ENCODE measurements at places on chromosomes 2 and 18.

- DNase-seq = no peak
Observed at GRCh38 chr2:161119483-161119882, 40.7 kb upstream of the TANK start.

DNA sequence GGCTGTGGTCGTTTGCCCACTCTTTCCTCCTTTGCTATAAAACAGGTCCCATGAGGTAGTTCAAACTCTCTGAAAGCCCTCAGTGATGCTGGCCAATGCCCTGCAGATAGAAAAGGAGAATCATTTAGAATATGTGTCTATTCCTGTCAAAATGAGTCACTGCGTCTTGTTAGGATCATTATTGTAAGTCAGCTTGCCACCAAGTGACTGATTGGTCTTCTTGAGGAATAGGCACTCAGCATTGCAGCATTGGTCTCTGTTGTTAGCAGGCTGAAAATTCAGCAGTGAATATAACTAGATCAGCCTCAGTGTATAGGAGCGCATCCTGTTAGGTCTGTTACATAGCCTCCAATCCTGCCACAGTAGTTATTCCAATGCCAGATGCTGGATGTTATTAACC lies 28.9 kb downstream of the PRKRA start:
- DNase-seq = no peak

- DNase-seq = peak; percentile 59
Observed at GRCh38 chr2:45173513-45173912, 164.3 kb upstream of the SIX2 start.

- no peak for DNase-seq
Observed at GRCh38 chr18:13562494-13563029, 163.8 kb downstream of the FAM210A start.

- no peak for DNase-seq
Observed at GRCh38 chr2:108919571-108920373, 69.2 kb downstream of the EDAR start.

GRCh38 chr2:529424-529823 lies 147.8 kb downstream of the TMEM18 start:
- DNase-seq = peak; percentile 74

DNA sequence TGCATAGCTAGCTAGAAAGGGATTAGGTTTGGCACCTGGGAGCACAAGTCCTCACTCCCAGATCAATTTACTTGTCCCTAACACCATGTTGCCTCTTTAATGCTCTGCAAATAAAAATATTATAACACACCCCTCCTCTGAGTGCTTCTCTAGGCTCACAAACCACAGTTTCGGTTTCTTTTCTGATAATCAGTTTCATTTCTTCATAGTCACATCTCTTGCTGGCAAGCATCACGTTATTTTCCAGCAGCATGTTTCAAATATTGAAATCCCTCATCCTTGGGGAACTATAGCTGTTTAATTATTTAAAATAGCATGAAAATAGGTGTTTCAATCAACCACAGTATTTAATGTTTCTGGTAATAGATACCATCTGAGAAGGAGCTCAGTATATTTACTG lies 13.9 kb upstream of the SMCHD1 start:
- no peak for DNase-seq

DNA sequence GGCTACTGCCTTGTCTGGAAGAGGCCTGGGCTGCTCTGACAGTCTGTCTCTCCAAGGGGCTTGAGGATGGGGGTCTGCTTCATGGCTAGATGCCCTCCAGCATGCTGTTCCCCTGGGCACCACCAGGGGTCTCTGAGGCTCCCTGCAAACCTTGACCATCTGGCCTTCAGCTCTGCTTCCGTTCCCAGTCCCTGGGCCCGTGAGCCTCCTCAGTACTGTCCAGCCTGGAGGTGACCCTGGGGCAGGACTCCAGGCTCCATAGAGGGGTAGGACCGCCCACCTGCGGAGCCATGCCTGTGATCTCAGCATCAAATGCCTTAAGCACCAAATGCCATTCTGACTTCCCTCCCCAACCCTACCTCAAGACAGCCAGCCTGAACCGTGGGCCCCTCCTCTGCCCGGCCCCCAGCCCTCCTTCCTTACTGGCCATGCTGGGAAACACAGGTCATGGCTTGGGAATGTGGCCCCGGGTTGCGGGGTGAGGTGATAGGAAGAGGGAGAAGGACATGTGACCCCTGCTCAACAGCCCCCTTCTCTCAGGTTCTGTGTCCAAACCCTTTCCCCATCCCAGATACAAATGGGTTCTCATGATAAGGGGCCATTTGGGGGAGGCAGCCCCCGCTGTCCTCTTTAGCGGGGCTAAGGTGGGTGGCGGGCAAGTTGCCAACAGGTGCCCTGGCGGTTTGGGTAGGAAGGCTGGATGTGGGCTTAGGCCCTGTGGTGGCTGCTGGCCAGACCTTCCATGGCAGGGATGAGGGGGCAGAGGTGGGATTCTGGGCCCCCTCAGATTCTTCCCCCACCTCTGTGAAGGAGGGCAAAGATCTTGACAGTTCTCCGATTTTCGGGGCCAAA lies 25.0 kb downstream of the SPEG start:
- no peak for DNase-seq

DNA sequence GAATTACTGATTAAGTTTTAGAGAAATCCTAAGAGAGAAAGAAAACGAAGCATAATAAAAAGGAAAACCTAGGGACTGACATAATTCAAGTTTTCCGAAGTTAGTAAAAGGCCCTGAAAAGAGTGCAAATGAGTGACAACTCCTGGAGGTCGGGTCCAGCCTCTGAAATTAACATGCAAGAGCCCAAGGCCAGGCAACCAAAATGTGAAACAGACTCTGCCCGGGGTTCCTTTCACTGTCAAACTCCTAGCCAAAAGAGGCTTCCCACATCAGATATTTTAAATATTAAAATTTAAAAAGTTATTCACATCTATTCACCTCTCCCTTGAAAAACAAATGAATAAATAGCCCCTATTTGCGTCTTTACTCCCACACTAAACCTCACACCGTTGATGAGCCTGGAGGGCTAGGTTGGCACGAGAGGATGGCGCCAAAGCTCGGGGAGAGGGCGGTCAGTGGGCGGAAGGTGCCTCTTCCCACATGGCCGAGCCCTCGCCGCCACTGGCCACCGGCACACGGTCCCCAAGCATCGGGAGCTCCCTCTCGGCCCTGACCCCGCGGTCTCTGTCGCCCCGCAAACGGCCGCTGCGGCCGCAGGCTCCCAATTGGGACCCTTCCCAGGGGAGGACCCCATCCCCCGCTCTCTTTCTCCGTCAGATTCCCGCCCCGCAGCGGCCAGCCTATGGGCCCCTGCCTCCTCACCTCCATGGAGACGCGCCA lies 630 bp downstream of the PPM1G start:
- DNase-seq = no peak

DNA sequence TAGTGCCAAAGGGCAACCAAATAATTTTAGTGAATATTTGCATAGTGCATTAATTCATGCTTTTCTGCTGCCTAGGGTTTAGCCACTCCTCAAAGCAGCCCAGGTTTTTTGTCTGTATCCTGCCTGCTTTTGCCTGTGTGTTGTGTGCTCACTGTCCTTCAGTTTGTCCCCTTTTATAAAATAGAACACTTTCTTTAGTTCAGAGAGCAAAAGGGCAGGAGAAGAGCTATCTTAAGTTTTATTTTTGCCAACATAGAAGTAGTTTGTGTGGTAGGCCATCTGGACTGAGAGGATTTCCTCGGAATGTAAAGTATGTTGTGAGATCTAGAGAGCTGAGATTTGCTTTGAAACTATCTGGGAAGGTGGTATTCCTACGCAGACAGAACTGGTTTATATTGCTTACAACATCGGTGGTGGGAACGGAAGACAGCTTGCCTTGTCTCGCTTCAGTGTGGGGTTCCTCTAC lies 64.9 kb downstream of the EML4 start:
- no peak for DNase-seq

- no peak for DNase-seq
Observed at GRCh38 chr2:225466891-225467604, 67.5 kb downstream of the NYAP2 start.

- DNase-seq = no peak
Observed at GRCh38 chr2:136766073-136766404, 694 bp downstream of the THSD7B start.

- DNase-seq = no peak
Observed at GRCh38 chr2:7084601-7085000, 167.4 kb downstream of the RNF144A start.

GRCh38 chr2:75459565-75460310 lies 101.0 kb downstream of the EVA1A start:
- DNase-seq = no peak

DNA sequence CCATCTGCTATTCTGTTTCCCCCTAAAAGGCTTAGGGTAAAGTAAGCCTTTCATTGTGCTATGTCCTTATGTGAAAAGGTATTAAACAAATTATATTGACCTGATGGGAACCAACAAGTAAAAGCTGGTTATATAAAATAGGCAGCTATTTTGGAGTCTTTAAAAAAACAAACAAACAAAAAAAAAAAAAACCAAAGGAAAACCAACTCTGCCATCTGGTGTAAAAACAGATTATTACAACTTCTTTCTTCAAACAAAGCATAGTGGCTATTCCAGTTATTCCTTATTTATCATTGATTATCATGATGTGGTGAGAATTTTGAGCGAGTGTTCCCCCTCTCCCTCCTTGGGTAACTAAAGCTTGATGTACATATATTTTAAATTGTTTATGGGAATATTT lies 122.3 kb upstream of the FHL2 start:
- DNase-seq = no peak

DNA sequence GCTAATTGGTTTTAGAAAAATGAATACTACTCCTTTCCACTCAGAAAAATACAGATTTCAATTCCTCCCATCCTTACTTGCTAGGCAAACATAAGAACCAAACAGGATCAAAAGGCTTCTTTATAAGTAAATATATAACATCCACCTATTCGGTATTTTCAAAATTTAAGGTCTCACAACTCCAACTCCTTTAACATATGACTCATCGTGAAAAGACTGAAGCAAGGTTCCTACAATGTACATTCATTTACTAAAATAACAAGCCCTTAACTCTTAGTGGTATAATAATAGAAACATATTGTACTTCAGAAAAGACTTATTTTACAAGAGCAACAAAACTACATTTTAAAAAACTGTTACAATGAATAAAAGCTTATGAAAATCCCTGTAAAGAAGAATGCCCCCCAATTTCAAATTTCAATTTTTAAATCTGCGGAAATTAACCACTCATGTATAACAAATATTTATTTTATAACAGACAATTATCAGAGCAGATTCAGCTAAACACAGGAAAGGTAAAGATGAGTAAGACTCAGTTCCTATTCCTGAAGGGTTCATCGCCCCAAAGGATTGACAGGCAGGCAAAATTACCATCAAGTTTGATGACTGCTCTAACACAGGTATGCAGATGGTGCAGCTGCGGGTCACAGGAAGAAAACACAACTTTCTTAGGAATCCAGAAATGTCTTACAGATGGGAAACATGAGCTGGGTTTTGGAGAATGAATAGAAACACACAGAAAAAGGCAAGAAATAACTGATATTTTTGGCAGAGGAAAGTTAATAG lies 96.4 kb downstream of the COBLL1 start:
- DNase-seq = no peak

- no peak for DNase-seq
Observed at GRCh38 chr2:51528156-51528555, 496.2 kb upstream of the NRXN1 start.

GRCh38 chr2:78301166-78301789 lies 724.2 kb upstream of the REG3G start:
- DNase-seq = no peak

DNA sequence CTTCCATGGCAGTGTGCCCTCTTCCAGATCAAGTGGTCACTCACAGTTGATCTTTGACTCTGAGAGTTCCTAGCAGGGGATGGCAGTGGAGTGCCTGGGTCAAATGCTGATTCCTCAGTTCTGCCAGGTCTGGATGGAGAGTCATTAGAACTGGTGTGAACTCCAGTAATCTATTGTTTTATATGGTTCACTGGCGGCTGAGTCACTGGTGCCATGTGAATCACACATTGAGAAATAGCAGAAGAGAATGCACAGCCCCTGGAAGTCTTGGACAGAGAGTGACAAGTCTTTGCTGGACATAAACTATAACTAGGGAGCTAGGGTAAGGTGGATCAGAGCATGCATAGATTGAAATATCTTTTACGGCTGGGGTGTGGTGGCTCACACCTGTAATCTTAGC lies 86.9 kb downstream of the EIF2AK3 start:
- no peak for DNase-seq

- DNase-seq = no peak
Observed at GRCh38 chr2:85452237-85452636, 33.7 kb downstream of the SH2D6 start.

DNA sequence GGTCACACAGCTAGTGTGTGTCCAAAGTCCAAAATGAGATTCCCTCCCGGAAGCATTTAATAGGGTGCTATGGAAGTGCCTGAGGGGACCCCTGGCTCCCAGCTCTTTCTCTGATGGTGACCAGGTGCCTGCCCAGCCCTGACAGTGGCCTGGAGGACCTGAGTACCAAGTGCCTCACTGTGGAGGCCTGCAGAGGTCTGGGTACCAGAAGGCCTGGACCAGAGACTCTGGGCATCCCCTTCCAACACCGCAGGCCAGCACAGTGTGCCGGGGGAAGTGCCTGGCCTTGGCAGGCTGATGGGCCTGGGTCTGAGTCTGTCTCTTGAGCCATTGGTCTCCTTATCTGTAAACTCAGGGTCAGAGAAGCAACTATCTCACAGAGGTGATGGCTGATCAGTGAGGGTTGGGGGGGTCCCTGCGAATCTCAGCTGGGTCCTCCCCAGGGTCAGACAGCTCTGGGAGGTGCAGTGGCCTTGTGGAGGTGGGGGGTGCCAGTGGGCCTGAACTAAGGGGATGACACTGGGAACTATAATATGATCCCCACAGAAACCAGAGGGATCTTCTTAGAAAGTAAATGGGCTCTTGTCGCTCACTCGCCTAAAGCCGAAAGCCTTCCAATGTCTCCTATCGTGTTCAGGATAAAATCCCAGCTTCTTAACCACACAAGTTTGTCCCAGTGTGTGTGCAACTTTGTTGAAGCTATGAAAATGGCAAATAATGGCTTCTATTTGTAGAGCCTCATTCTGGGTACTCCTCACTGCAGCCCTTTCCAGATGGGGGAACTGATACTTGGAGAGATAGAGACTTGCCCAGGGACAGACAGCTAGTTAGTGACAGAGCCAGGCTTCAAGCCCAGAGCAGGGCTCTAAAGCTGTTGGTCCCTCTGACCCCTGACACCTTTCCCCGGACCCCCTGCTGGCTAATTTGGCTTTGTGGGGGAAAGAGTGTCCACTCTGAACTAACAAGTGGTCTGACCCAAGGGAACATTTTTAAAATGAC lies 225.1 kb downstream of the TFCP2L1 start:
- no peak for DNase-seq

- DNase-seq = no peak
Observed at GRCh38 chr2:169637620-169638019, 53.5 kb downstream of the PPIG start.

- DNase-seq = no peak
Observed at GRCh38 chr2:230557065-230557464, 141.1 kb downstream of the SP100 start.

DNA sequence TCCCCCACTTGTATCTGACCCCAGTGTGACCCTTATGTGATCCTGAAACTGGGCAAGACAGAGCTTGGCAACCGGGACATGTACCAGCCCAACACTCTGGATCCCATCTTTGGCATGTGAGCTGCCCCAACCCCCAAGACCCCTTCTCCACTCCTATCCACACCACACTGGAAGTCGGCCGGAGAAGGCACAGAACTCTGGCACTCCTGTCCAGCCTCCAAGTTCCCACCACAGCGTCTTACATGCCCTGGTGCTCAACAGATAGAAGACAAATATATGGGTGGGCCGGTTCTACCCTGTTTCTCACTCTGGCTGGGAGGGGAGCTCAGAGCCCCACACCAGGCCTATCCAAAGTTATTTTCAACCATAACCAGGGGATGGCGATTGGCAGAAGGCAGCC lies 40.8 kb downstream of the LMAN2L start:
- no peak for DNase-seq

GRCh38 chr18:79949697-79950487 lies 1.6 kb downstream of the SLC66A2 start:
- DNase-seq = no peak

Measured in HCT116 (cell line).